ENCODE measurements at places on chromosomes 1 and 21.

DNA sequence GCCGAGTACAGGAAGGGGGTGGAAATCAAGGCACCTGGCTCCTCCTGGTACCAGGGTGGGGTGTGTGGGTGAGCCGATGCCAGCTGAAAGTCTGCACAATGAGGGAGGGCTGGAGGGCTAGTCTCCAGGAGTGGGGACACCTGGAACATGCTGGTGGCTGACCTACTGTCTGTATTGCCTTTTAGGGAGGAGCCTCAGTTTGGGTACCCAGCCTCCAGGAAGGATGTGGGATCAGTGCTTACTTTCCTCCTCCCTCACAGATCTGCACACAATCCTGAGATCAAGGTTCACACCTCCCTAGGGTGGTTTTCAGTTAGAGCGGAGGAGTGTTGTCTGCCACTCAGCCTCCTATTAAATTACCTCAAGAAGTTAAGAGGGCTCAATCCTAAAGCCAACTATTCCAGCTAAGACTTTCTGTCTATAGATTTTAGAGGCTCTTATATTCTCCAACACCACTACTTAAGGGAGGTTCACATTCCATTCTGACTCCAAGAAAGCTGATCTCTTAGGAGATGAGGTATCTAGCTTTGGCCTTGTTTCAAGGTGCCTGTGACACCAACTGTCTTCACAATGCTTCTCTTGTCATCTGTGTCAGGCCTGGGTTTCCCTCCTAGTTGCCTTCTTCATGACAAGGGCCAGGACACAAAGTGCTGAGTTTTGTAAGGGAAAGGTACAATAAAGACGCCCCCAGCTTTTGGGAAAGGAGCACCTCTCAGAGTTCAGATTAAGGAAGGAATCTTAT, 15.7 kb downstream of the SSR2 start:
- no peak for DNase-seq

DNA sequence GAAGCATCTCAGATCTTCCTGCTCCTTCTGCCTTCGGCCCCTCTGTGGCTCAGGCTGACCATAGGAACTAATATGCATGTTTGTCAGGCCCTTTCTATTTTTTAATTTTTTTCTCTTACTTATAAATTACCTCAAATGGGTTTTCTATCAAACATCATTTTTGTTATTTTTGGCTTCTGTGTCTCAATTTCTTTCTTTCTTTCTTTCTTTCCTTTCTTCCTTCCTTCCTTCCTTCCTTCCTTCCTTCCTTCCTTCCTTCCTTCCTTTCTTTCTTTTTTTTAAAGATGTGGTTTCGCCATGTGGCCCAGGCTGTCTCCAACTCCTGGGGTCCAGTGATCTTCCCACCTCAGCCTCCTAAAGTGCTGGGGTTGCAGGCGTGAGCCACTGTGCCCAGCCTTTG, 36.2 kb upstream of the TLR5 start:
- DNase-seq = no peak

DNA sequence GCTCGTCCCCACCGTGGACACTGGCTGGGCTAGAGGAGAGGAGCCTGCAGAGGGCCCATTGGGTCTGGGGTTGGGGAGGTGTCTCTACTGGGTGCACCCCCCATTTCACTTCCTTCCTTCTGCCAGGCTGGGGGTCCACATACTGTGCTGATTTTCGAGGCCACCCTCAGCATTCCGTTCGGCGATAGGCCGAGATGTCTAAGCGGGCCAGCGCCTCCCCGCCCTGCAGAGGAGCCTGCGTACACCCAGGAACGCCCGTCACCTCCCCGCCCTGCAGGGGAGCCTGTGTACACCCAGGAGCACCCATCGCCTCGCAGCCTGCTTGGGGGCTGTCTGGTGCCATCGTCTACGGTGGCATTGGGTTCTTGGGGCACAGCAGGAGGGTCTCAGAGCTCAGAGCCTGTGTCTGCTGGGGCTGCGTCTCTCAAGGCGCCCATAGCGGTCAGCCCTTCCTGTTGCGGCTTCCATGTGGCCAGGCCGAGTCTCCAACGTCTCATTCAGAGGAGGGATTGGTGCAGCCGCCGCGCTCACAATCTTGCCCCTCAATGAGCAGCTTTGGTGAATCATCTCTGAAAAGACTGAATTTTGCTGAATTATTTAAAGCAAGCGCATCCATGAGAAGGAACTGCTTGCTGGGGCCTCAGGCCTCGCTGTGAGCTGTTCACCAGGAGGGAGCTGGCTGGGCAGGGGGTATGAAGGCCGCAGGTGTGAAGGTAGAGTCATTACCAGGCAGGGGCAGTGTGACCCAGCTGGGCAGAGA, 30.7 kb upstream of the AGPAT3 start:
- DNase-seq = no peak

DNA sequence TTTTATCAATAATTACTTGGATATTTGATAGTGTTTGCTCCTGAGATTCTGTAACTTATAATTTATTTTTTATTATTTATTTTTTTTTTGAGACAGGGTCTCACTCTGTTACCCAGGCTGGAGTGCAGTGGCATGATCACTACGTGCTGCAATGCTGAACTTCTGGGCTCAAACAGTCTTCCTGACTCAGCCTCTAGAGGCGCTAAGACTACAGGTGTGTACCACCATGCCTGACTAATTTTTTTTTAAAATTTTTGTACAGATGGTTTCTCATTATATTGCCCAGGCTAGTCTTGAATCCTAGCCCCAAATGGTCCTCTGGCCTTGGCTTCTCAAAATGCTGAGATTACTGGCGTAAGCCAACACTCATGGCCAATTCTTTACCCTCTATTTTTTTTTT, 845.5 kb upstream of the ADGRL4 start:
- no peak for DNase-seq

DNA sequence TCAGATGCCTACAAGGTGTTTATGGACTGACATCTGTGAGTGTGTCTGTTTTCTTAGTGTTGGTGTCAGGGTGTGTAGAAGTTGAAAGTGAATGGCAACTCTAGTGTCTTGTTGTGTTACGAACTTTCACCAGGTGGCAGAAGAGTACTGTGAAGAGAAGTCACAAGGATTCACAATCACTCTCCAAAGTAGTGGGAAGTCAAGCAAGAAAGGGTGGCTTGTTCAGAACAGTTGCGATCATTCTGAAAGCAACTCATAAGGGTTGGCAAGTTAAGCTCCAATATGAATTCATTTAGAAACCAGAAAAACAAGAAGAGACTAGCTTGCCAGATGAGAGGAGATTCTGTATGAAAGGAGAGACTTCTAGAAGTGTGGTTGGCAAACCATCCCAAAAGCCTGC, 86.1 kb downstream of the FASLG start:
- DNase-seq = peak; percentile 83

DNA sequence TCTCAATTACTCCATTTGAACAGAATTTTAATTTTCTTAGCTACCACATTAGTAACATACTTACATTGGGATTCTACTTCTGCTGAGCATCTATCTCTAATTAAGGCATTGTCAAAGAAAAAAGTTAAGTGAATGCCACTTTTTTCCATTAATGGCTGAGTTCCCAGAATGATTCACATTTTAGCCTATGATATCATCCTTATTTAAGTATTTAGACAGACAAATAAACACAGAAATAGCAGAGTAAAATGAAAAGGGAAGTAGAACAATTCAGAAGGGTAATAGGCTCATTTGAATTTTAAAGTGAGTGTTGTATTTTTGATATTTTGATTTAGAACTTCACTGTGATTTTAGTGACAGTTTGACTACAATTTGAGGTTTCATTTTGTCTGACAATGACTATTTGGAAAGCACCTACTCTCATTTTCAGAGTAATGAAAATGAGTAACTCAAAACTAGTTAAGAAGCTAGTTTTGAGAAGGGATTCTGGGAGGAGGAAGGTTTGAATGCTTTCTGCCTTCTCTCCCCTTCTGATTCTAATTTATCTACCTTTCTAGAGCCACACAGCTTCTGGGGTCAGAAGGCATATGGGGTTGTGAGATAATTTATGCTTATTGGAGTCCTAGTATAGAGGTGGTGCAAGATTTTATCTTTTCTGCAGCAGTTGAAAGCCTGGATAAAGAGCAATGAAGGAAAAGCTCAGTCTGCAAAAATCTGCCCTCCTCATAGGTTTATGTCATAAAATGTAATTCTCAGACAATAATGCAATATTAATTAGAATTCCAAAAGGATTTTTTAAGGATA, 15.5 kb downstream of the LYPLAL1 start:
- DNase-seq = no peak

DNA sequence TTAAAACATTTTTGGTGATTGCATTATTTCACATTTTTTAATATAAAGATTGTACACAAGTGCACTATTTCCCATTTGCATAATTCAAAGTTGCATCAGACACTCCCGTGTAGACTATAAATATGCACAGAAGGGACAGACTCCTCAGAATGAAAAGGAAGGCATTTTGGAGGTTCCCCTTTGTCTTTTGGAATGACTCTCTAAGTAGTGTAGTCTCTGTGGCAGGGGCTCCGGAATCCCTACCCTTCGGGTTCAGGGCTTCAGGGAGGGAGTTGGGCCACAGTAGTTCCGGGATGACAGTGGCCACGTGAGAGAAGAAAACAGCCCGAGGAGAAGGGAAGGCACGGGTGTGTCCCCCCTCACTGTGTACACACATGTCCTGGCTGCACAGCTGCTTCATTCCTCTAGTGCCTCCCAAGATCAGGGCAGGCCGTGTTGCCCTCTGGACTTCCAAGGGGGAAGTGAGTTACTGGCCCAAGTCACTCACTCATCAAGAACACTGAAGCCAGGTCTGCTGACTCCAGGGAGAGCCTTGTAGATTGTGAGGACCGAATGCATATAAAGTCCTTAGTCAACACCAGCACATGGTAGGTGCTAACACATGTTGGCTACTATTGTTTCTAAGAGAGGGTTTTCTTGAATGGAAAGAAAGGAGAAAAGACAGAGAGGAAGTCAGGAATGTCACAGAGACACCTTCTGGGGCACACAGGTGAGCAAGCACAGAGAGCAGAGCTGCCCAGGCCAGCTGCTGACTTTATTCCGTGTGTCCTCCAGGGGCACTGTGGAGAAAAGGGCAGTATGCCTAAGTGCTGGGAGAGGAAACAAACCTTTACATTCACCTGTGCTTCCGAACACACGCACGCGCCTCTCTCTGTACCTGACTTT, 39.8 kb downstream of the LHX4 start:
- no peak for DNase-seq

DNA sequence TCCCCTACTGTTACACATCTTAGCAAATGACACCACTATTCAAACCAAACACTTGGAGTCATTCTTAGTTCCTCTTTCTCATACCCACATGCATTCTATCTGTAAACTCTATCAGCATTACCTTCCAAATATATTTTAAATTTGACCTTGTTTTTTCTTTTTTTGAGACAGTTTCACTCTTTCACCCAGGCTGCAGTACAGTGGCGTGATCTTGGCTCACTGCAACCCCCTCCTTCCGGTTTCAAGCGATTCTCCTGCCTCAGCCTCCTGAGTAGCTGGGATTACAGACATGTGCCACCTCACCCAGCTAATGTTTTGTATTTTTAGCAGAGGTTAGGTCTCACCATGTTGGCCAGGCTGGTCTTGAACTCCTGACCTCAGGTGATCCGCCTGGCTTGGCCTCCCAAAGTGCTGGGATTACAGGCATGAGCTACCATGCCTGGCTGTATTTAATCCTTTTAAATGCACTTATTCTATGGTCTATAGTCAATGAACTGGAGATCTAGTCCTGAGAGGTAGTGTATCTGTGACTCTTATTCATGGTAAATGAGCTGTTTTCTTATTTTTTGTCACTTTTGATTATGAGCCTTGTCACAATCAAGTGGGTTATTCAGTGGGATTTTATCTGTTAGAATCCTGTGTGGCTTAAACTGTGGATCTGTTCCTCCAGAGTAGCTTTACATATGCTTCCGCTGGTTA, 73.1 kb downstream of the GATAD2B start:
- DNase-seq = peak; percentile 81

DNA sequence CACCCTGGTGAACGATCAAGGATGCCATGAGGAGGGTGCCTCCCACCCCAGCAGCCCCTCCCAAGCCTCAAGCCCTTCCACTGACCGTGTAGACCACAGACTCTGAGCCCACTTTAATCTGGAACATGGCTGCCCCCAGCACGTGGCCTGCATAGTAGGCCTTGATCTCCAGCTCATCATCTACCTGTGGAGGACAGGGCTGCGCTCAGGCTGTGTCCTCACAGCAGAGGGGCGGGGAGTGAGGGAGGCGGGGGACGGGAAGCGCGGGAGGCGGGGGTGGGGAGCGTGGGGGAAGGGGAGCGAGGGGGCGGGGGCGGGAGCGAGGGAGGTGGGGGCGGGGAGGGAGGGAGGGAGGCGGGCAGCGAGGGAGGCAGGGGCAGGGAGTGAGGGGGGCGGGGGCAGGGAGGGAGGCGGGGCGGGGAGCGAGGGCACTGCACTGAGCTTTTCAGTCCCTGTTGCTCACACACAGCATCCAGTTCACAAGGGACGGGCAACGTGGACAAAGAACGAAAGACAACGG, 7.1 kb downstream of the PUSL1 start:
- no peak for DNase-seq

- no peak for DNase-seq
Measured at GRCh38 chr1:38778521-38778920, 81.1 kb downstream of the RRAGC start.
